ENCODE measurements at places on chromosomes 16 and 17.

DNA sequence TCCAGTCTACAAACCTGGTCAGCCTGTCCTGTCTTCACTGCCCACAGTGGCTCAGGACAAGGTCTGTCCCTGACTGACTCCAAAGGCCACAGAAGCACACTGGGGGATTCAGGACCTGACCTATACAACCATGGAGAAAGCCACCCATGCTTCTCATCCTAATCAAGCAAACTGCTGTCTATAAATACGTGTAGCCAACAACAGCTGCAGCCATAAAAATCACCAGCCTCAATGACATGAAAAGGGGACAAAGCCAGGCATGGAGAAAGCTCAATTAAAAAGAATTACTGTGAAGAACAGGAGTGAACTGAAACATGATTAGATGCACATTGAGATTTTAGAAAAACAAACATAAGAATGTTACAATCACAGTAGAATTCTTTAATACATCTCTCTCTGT is 170.1 kb downstream of the CDK5R1 start:
- DNase-seq, result no peak

DNA sequence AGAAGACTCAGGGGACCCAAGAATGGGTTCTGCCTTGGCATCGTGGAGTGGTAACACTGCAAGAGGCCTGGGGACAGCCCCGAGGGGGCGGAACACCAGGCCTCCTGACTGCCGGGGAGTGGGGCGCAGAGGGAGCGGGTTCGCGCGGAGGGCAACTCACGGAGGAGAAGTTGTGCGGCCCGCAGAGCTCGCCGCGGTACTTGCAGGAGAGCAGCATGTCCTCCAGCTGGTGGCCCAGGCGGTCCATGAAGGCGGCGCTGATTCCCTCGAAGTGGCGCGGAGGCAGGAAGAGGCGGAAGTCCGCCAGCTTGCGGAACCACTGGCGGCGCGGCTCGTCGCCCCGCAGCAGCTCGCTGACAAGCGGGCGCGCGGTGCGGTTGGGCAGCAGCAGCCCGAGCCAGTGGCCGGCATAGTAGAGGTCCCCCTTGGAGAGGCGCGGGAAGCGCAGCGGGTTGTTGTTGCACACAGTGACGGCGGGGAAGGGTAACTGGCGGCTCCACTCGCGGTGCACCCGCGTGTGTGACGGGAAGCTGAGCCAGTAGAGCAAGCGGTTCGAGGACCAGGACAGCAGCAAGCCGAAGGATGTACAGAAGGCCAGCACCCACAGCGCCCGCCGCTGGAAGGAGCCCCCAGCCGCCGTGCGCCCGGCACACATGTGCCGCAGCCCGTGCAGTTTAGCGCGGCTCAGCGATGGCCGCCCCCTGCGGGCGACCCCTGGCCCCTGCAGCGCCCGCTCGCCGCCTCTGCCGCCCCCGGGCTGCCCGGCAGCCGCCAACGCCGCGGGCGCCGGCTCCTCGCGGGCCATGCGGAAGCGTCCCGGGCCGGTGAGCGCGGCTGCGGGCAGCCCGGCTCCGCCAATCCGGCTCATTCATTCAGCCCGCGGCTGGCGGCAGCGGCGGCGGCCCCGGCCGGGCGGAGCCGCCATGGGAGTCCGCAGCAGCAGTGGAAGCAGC is 1.6 kb downstream of the ASIC2 start:
- DNase-seq, result no peak

DNA sequence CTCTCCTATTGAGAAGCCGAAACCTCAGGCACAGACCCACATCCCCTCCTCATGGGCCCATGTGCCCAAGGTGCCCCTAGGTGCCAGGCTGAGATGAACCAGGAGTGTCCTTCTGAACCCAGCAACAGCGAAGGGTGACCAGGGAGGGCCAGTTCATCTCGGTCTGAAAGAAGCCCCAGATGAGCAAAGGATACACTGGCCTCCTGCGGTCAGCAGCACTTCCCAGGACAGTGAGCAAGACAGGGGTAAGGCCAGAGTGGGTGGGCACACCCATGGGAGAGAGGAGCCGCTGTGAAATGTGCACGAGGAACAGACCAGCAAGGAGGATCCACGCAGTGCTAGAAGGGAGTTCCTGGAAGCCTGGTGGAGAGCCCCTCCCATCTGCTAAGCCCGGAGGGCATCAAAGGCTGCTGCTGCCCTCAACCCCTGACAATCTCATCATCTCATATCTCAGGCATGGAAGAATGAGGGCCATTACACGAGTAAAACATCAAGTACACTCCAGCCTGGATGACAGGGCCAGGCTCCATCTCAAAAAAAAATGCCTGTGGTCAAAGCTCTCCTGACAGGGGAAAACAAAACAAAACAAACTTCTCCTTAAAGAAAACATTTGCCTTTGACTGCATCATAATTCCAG is 3.3 kb upstream of the HBZ start:
- DNase-seq, result no peak

- DNase-seq, result no peak
Observed at GRCh38 chr16:3317315-3317999, 12.2 kb downstream of the ZNF75A start.

GRCh38 chr17:34883106-34884000 is 77.9 kb downstream of the CCT6B start:
- DNase-seq, result no peak

DNA sequence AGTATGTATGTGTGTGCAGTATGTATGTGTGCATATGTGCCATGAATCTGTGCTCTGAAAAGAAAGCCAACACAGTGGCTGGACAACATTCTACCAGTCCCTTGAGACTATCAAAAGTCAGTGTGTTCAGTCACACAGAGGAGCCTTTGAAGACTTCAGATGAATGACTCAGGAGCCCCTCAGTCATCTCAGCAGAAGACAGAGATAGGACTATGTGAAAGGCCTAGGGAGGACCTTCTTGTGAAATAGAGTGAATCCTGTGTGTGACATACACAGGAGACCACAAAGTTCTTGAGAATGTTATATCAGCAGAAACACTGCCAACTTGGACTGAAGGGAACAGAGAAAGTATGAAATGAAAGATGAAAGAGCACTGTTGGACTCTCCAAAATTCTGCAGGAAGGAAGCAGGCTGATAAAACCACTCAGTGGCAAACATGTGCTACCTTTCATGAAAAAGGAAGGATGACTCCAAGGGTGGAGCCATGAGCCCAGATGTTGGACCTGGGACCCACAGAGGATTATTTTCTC is 108.4 kb downstream of the METRNL start:
- DNase-seq, result no peak

DNA sequence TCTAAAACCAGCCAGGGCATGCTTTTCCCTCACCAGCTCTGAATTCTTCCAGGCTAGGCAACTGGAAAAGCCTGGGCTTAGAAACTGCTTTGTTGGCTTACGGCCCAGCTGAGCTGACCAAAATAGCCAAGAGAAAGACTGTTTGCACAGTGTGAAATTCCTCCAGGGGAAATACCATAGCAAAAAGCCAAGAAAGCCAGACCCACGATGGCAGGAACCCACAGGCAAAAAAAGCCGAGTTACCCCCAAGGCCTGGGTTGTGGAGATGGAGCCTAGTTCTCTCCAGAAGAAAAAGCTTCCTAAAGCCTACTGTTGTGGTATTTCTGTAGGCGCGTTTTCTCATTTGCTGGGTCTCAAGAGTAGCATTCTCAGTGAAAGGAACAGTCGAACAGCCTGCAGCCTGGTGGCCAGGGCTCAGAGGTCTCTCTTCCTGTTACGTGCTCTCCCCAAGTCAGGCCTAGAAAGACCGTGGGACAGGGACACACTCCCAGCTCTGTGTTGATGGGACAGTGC is 9.2 kb downstream of the SP2 start:
- DNase-seq, result no peak
